ENCODE measurements at places on chromosomes 1 and 21.

DNA sequence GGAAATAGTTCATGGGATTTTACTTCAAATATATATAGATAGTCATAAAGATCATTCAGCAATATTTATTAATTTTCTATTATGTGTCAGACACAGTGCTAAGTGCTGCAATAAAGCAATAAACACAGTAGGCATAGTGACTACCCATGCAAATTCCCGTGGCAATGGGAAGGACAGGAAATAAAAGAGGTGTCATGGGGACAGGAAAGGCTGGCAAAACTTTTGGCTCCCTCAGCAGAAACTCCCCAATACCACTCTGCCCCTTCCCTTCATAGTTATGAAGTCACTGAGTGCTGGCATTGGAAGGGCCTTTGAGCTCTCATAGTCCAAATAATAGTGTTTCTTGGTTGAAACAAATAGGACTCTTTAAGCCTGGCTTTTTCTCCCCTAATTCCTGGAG, 104.4 kb upstream of the DPT start:
- DNase-seq, result no peak

DNA sequence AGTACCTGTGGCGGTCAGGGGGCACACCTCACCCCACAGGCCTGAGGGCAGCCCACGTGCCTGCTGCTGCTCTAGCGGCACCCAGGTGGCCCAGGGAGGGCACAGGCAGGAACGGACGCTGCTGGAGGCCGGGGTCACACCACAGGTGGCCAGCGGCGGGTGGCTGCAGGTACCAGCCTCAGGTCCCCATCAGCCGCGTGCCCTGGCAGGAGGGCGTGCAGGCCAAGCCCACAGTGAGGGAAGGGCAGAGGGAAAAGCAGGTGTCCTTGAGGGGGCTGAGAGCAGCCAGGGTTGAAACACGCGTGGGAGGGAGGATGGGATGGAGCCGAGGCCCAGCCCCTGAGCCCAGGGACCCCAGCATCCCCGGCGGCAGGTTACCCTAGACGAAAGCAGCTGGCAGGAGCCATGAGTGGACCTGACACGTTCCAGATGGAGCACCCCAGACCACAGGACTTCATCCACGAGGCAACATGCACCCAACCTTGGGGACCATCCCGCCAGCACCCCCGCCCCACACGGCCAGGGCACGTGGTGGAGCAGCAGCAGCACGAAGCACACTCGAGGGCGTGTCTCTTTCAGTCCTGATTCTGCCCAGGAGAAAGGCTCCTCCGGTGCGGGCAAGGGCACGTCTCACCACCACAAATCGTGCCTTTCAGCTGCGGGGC, 3.7 kb downstream of the SLC19A1 start:
- DNase-seq, result no peak

DNA sequence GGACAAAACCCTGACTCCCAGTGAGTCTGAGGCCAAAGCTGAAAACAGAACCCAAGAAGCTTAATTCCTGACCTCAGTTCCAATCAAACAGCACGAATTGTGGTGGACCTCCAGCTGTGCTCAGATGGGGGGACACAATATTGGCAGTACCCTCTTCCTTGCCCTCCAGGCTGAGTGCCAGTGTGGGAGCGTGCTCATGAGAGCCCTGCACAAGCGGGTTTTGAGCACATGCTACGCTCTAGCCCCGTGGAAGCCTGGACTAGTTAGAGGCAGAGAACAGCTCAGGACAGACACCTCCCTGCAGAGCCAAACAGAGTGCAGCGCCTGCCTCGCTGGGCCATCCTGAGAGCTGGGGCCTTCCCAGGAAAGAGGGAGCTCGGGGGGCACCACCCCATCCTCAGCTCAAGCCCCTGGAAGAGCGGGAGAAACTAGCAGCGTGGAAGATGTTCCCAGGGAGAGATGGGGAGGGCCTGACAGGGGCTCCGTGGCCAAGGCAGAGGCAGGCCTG, 2.8 kb upstream of the SLC25A34 start:
- no peak for DNase-seq

DNA sequence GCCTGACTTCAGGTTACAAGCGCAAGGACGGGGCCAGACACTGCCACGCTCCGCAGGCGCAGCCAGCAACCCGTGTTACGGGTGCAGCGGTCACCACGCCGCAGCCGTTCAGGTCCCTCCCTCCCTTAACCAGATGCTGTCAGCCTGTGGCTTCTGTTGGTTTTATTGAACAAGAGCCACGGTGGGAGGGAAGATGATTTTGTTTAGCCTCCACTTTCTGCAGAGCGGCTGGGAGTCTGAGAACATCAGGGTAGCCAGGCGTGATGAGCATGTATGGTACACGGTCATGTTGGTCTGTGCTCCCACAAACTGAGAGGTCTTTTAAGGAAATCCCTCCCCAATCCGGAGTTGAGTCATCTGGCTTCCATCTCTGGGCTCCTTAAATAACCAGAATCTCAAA, 18.5 kb upstream of the ADARB1 start:
- DNase-seq, result peak; percentile 58

GRCh38 chr1:209675565-209676154, 448 bp downstream of the G0S2 start:
- no peak for DNase-seq
